Osteoblast (primary cell): ENCODE measurements at places on chromosomes 6 and 20.
A peak's percentile ranks its signal among the peaks of the same experiment; 100 is the strongest.

DNA sequence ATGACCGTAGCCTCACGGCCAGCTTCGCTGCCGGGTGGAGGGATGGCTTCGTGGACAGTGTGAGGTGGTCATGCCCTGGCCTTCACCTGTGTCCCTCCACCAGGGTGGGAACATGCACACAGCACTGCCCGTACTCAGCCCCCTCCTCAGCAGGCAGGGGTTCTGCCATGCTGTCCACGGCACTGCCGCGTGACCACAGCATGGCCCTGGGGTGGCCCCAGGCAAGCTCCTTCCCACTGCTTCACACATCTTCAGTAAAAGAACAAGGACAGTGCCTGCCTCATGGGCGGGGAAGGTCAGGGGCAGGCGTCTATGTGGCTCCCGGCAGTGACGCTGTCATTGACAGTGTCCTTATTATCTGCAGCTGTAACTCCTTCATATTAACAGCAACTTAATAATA is 205.9 kb downstream of the TAF4 start:
- no peak for DNase-seq
- no peaks in the 10 kb centered on the region for H3K4me1 ChIP-seq
- no peak overlapping the region for H3K27ac ChIP-seq
- no peaks in the 10 kb centered on the region for H3K27me3 ChIP-seq

DNA sequence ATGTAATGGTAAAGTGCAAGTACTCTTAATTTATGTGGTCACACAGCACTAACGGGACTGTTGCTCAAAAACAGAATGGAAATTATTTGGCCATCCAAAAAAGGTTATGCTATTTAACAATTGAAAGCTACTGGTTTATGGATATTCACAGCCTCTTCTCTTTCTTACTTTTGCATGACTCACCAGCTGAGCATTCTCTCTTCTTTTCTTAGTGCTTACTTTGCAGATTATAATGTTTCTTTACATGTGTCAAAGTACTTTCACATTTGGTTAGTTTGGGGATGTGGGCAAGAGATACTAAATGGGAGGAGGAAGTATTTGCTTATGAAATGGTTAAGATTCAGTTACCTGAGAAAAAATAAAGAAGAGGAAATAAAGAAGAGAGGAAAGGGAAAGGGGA is 610.5 kb downstream of the HTR1B start:
- no peaks in the 10 kb centered on the region for H3K4me1 ChIP-seq
- DNase-seq = peak; percentile 0
- H3K27ac ChIP-seq = no peak overlapping the region
- H3K27me3 ChIP-seq = no peaks in the 10 kb centered on the region

- no peaks in the 10 kb centered on the region for H3K27me3 ChIP-seq
- peaks cover 23% of the 10 kb centered on the region for H3K4me1 ChIP-seq
- no peak overlapping the region for H3K4me3 ChIP-seq
- no peak for DNase-seq
- no peak overlapping the region for H3K27ac ChIP-seq
- no peaks in the 10 kb centered on the region for H3K36me3 ChIP-seq
Measured at GRCh38 chr20:49400904-49401303, 81.6 kb downstream of the KCNB1 start.

DNA sequence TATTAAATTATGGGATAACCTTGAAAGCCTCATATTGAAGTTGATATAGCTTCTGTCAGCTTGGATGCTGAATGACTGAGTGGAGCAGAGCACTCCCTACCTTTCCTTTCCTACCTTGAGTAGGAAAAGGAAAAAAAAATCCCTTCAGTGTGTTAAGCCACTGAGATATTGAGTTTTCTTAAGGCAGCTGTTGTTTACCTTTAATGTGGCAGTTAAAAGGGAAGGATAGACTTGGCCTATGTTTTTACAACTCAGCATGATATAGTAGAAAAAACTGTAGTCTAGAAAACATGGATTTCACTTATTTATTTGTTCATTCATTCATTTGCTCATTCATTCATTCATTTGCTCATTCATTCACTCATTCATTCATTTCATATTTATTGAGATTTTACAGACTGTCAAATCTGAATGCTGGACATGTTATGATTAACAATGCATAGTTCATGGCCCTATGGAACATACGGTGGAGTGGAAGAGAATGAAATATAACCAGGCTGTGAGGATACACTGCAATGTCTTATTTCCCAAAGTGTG is 131.5 kb upstream of the MAN1A1 start:
- no peaks in the 10 kb centered on the region for H3K36me3 ChIP-seq
- peaks cover 21% of the 10 kb centered on the region for H3K4me1 ChIP-seq
- H3K27ac ChIP-seq = no peak overlapping the region
- no peak for DNase-seq
- no peaks in the 10 kb centered on the region for H3K27me3 ChIP-seq

GRCh38 chr6:139027620-139028182 is 844 bp upstream of the ABRACL start:
- peaks cover 18% of the 10 kb centered on the region for H3K4me1 ChIP-seq
- no peak for DNase-seq
- no peaks in the 10 kb centered on the region for H3K27me3 ChIP-seq
- H3K36me3 ChIP-seq = no peaks in the 10 kb centered on the region
- H3K4me3 ChIP-seq = peak overlapping the region; percentile 96

DNA sequence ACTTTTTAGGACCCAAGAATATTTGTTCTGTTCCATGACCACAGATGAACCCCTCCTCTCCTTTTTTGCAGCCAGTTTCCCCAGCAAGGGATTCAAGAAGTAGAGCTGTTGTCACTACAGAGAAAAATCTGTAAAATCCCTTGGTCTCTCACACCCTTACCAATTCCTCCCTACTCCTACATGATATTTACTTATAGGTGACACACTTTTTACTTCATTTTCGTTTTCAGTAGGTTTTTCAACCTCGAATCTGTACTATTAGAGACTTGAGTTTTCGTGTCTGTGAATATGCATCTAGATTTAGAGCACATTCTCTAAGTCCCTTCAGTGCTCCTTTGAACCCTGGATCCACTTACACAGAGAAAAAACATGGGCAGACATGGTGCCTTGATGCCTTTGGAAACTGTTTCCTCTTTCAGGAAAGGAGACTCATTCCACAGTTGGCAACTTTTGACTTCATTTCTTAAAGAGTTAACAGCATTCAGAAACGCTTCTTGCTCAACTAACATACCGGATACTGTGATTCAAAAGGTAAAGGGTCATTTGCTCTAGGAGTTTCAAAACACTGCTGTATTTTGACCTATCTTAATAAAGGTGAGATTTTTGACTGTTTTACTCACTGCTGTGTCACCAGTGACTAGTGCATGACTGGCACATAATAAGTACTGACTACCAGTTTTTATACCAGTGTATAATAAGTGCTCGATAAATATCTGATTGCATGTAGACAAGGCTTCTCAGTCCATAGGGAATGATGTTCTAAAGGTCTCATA is 50.6 kb downstream of the LAMA4 start:
- no peaks in the 10 kb centered on the region for H3K27me3 ChIP-seq
- H3K4me3 ChIP-seq = peak overlapping the region; percentile 28
- DNase-seq = no peak
- peaks cover 55% of the 10 kb centered on the region for H3K4me1 ChIP-seq

- peaks cover 3% of the 10 kb centered on the region for H3K4me1 ChIP-seq
- H3K27ac ChIP-seq = no peak overlapping the region
- H3K27me3 ChIP-seq = no peaks in the 10 kb centered on the region
Measured at GRCh38 chr6:118639054-118639964, 12.1 kb downstream of the CEP85L start.

- no peaks in the 10 kb centered on the region for H3K27me3 ChIP-seq
- H3K27ac ChIP-seq = no peak overlapping the region
- DNase-seq = no peak
- peaks cover 18% of the 10 kb centered on the region for H3K4me1 ChIP-seq
- no peak overlapping the region for H3K4me3 ChIP-seq
Measured at GRCh38 chr6:138956244-138956924, 31.7 kb downstream of the REPS1 start.

DNA sequence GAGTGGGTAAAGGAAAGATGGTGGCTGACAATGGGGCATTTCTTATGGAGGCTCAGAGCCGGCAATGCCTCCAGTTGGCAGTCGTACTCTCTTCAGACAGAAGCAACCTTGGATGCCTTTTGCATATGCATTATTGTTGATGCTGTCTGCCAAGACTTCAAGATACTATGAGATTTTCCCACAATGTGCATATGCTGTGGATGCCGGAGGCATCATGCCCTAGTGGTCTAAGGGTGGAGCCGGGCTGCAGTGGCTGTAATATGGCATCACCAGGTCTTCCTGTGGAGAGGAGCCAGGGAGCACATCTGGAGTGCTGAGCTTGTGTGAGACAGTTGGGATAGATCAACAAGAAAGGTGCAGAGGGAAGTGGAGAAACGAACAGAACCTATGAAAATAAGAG is 104.9 kb downstream of the FOXC1 start:
- DNase-seq = no peak
- H3K27me3 ChIP-seq = no peaks in the 10 kb centered on the region
- H3K4me1 ChIP-seq = no peaks in the 10 kb centered on the region
- H3K27ac ChIP-seq = no peak overlapping the region

DNA sequence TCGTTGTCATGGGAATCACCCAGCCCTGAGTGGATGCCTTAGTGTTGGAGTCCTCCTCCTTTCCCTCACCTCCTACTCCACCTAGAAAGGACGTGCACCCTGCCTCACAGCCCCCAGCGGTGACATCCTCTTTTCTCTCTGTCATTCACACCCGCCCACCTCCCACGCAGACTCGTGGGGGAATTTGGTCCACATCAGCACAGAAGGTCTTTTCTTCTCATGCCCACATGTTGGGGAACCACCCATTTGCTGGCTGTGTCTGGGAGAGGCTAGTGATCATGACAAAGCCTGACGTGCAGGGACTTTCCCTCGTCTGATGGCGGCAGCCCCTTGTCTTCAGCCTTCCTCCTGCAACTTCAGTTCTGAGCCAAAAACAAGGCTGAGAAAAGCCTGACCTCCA is 96.0 kb upstream of the CNKSR3 start:
- no peak for DNase-seq
- H3K4me3 ChIP-seq = no peak overlapping the region
- H3K27me3 ChIP-seq = peaks cover 11% of the 10 kb centered on the region
- H3K36me3 ChIP-seq = no peaks in the 10 kb centered on the region

DNA sequence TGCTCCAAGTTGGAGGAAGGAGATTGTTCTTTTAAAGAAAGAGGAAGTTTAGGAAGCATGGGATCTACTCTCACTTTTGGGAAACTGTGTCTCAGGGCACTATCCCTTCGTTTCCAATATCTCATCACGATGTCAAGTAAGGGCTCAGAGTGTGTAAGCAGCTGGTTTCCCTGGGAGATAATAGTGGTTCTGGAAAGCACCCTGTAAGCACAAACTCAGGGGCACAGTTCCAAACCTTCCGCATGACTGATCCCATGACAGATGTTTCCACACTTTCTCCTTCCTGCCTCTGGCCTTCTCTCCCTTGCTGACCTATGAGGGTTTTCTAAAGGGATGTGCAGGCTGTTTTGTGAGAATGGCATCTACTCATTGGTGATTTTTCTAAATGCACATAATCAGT is 33.9 kb downstream of the ADTRP start:
- no peak for DNase-seq
- H3K4me3 ChIP-seq = no peak overlapping the region
- no peaks in the 10 kb centered on the region for H3K27me3 ChIP-seq
- peaks cover 8% of the 10 kb centered on the region for H3K4me1 ChIP-seq

GRCh38 chr6:72861935-72862432 is 240.1 kb downstream of the KCNQ5 start:
- H3K4me3 ChIP-seq = no peak overlapping the region
- H3K27ac ChIP-seq = peak overlapping the region; percentile 33
- peaks cover 31% of the 10 kb centered on the region for H3K4me1 ChIP-seq
- DNase-seq = peak; percentile 39
- no peaks in the 10 kb centered on the region for H3K27me3 ChIP-seq
- no peaks in the 10 kb centered on the region for H3K36me3 ChIP-seq

DNA sequence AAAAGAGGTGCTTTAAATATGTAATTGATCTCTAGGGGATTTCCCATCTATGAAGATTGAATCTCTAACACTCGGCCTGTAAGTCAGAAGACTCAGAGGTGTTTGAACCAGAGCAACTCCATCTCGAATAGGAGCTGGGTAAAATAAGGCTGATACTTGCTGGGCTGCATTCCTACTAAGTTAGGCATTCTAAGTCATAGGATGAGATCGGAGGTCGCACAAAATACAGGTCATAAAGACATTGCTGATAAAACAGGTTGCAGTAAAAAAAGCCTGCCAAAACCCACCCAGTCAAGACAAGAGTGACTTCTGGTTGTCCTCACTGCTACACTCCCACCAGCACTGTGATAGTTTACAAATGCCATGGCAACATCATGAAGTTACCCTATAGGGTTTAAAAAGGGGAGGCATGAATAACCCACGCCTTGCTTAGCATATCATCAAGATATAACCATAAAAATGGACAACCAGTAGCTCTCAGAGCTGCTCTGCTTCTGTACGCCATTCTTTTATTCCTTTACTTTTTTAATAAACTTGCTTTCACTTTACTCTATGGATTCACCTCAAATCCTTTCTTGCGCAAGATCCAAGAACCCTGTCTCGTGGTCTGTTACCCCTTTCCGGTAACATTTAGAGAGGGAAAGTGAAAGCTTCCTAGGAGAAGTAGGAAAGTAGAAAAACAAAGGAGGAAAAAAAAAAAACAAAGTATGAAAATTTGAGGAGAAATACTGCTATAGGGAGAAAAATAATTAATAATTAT is 129.7 kb upstream of the PHACTR1 start:
- no peak for DNase-seq
- no peak overlapping the region for H3K4me3 ChIP-seq
- no peaks in the 10 kb centered on the region for H3K4me1 ChIP-seq
- H3K27me3 ChIP-seq = no peaks in the 10 kb centered on the region
- no peaks in the 10 kb centered on the region for H3K36me3 ChIP-seq

DNA sequence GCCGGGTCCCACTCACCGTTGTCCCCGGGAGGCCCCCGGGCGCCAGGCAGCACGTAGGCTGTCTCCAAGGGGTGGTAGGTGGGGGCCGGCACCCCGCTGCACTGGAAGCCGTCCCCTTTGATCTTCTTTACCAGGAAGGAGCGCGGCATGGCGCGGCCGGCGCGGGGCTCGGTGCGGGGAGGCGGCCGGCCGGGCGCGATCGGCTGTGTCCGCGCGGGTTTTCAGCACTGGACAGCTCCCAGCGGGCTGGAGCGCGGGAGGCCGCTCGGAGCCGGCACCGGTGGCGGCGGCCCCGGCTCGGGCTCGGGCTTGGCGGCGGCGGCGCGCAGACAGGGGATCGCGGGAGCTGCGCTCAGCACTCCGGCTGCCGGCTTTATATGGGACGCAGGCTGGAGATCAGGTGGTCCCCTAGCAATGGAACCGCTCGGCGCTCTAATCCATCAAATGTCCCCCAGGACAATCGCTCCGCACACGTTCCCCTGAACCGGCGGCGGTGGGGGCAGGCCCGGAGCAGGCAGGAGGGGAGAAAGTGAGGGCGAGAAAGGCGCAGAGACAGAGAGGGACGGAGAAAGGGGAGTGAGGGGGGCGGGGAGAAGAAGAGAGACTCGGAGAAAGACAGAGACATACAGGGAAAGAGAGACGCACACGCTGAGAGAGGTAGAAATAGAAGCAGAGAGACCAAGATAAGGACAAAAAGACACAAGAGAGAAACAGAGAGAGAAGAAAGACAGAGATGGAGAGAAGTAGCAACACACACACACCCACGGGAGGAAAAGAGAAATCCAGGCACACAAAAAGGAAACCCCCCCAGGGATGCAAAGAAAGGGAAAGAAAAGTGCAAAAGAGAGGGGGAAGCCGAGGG is at the start of gene SCRT2:
Gene SCRT2, minus strand, starts transcription at position 350 of the 862 bp plus-strand sequence. Its CDS starts 201 bp downstream, at position 149.
- peaks cover 65% of the 10 kb centered on the region for H3K27me3 ChIP-seq
- peak; percentile 99 for DNase-seq
- peak within 1 kb of the TSS; percentile 28 for H3K4me3 ChIP-seq
